Activated B cell treated with CpG ODN at 0.5 μM for 24 hours (primary cell): ENCODE measurements at places on chromosomes 3 and 15.

- DNase-seq = no peak
Observed at GRCh38 chr15:59364248-59364647, 8.4 kb downstream of the MYO1E start.

GRCh38 chr3:143090976-143091837, 28.4 kb upstream of the CHST2 start:
- no peak for DNase-seq

- no peak for DNase-seq
Observed at GRCh38 chr3:48765376-48765775, 48.4 kb upstream of the IP6K2 start.

GRCh38 chr15:40050788-40051470, 11.9 kb upstream of the SRP14 start:
- no peak for DNase-seq

DNA sequence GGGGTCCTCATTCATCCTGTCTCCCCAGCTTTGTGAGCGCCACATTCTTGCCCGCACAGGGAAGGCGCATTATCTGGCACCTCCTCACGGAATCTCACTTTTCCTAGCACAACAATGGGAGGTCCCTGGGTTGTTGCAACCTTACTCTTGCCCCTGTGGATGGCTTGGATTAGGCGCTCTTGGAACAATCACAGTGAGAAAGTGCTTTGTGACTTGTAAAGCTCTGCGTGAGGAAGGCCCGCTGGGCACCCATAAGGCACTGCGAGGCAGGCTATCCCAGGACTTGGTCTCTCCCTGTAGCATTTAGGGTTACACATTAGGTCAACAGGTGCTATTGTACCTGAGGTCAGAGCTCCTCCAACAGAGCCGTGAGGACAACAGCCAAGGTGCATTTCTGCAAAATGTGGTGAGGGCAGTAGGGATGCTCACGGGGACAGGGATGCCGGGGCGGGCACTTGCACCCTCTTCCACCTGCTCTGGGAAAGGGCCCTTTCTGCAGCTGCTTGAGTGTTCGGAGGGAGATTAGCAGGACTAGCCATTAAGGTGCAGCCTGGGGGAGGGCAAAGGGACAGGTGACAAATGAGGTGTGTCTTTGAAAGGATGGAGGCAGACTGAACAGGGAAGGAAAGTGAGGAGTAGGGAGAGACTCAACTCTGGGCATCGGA, 13.9 kb upstream of the LRRC15 start:
- DNase-seq = no peak

- DNase-seq = no peak
Observed at GRCh38 chr15:50803479-50804180, 38.1 kb upstream of the SPPL2A start.

DNA sequence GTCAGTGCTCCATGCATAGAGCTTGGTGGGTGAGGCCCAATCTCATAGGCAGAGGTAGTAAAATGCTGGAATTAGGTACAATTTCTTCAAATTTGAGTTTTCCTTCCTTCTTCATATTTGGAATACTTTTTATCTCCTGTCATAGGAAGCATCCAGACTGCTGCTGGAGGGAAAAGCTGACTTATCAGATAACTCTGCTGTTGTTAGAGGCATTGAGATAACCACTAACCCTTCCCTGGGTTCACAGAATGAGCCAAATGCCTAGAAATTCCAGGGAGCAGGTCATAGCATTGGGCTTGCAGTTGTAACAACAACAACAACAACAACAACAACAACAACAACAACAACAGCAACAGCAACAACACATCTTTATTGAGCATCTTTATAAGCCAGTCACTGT, 332.7 kb downstream of the PDCD6IP start:
- no peak for DNase-seq

- no peak for DNase-seq
Observed at GRCh38 chr3:180196658-180197057, 159.9 kb upstream of the PEX5L start.

DNA sequence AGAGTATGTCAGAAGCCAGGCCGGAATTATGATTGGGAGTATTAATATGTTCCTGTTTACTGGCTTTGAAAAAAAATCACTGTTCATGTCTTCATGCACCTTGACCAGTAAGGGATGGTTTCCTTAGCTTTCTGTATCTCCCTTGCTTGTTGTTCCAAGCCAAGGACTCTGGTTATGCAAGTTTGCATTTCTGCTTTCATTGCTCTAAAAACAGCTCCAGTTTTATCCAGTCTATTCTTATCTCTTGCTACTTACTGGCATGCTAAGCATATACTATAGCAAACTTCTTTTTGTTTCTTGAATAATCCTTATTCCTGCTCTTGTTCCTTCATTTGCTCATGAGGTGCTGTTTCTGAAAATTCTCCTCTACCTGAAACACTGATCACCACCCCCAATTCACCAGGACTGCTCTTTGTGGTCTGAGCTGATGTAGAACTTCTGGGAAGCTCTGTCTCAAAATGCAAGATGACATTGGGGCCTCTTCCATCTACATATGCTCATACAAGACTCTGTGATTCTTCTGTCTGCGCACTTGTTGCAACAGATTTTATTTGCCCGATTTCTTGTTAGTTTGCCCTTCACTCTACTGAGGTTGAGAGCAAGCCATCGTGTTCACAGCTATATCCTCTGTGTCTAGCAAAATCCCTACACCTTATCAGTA, 173.0 kb downstream of the EBLN2 start:
- DNase-seq = no peak

GRCh38 chr15:42094512-42094963, at the start of gene PLA2G4D:
PLA2G4D (minus strand) TSS chr15:42094562; CDS start chr15:42094459, 103 bp downstream.
- no peak for DNase-seq

GRCh38 chr15:39273717-39274411, 307.0 kb upstream of the THBS1 start:
- DNase-seq = no peak

DNA sequence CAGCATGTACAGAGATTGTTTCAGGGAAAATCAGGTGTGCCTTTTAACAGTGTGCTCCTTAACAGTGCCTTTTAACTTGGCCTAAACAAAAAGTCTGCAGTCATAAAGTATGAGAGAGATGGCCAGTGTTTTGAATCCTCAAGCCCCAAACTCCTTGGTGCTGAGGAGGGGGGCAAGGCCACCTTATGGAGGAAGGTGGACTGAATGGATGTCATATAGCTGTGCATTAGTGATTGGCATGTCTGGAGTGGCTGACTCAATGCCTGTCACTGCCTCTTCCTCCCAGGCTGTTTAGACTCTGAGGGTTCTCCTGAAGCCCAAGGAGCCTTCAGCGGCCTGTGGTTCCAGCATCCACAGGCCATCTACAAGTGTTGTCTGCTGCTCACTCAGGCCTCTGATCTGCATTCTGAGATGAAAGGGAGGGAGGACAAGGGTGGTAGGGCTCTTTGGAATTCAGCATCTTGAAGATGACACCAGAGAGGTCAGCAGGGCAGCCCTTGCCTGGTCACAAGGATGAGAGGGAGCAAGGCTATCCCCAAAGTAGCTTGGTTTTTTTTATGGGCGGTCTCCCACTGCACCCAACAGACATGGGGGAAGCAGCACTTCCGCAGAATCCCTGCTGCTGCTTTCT, 1.5 kb downstream of the FOXL2NB start:
- DNase-seq = no peak

GRCh38 chr3:23961066-23961465, 16.0 kb downstream of the NR1D2 start:
- no peak for DNase-seq

DNA sequence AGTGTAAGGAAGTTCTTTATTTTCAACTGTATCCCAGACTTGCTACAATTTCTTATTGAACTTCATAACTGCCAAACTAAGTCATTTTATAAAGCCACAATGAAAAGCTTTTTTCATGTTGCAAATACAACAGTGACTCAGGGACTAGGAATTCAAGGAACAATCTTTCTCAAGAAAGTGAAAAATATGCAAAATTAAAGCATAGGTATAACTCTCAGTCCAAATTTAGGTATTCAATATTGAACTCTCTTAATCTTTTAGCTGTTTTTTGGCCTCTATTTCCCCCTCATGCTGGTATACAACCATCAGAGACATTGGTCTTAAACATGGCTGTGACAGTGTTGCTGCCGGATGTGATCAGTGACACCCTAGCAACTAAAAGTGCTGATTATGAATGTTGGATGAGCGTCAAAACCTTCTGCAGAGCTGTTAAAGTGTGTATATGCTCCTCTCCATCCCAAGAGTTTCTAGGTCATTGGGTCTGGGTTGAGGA, 476.9 kb downstream of the ZNF385D start:
- no peak for DNase-seq

- no peak for DNase-seq
Observed at GRCh38 chr3:150377601-150378300, 30.3 kb upstream of the TSC22D2 start.

DNA sequence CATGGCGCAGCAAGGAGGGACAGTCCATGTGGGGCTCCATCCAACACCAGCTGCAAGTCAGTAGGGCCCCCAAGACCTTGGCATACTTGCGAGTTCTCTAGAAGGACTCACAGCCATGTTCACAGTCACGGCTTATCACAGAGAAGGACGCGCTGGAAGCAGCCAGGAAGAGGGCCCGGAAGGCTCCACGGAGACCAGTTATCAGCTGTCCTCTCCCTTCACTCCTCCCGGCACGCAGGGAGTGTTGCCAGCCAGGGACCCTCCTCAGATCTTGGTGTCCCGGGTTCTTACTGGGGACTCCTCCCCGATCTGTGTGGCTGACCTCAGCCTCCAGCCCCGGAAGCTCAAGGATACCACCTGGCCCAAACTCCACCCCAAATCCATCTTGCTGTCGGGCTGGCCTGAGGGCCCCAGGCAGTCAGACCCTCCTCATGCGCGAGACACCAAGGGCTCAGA, 68.0 kb downstream of the SLTM start:
- DNase-seq = no peak

DNA sequence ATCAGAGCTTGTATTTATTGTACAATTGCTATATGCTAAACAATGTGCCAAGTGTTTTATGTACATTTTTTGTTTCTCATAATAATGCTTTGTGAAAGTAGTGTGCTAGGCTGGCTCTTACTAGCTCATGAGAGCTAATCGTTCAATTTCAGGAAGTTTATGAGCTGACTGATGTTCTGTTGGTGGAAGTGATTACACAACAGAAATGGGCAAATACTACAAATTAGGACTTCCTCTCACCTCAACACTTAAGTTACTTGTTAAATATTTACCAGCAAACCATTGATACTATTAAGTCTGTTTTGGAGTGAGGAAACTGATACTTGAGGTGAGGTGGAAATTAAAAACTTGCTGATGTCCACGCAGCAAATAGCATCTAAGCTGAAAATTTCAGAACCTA, 32.3 kb downstream of the SLC9C1 start:
- DNase-seq = no peak

- DNase-seq = no peak
Observed at GRCh38 chr3:5071061-5071460, 51.0 kb upstream of the ARL8B start.

- DNase-seq = no peak
Observed at GRCh38 chr3:71684757-71685386, 40.3 kb downstream of the EIF4E3 start.

- no peak for DNase-seq
Observed at GRCh38 chr3:73453666-73454065, 171.1 kb downstream of the PDZRN3 start.

DNA sequence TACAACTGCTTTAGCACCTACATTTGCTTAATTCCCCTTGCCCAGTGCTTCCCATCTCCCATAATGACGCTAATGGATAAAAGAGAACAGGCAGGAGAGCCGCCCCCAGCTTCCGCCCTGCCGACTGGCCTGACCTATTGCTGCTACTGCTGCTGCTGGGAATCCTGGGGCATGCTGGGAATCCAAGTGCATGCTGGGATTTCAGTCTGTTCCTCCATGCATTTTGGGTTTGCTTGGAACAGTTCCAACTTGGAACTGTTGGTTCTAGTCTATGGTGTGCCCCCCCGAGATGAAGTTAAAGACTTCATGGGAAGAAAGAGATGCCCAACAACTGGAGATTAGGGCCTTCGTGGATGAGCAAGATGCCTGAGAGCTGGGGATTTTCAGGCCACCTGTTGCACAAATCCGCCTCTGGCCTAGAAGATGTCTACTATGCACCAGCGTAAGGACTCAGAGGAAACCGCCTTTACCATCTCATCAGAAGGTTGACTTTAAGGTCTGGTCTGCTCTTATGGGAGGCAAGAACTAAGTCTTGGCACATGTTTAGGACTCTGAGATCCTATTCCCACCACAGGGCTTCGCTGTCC, 29.0 kb downstream of the HAPLN3 start:
- DNase-seq = no peak
